Colonic mucosa (tissue), 4 donors: ENCODE measurements at places on chromosomes 5 and 9. TPM values are rescaled to one million over a fixed set of nuclear protein-coding genes. Genes with fewer than 3 reads are reported as not detected.

DNA sequence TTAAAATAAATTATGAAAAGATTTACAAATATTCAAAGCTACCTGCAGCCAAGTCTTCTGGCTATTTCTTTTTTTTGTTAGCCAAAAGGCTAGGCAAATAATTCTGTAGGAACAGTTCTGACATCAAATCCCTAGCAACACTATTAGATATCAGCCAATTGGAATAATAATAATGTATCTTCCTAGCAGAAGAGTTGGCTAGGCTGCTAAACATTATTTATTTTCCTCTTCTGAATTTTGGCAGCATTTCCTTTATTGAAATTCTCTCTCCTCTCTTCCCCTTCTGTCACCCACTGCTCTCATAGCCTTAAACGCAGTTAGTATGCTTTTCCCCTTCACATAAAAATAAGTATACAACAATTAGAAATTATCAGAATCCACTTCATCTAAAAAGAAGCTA lies 42.6 kb downstream of the ZDHHC21 start:
- no peak for DNase-seq

The LMX1B gene
- not detected for total RNA-seq

DNA sequence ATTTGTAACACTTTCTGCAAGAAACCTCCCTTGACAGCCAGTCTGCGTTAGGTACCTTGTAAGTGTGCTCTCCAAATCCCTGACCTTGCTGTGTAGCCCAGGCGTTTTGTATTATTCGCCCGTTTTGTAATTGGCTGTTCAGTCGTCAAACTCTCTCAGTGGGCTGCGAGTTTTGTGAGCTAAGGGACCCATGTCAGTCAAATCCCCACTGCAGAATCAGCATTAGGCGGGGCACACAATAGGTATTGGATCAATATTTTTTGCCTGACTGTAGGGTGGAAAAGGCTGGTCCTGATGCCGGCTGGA lies 665 bp downstream of the DNAJC18 start:
- DNase-seq: no peak

DNA sequence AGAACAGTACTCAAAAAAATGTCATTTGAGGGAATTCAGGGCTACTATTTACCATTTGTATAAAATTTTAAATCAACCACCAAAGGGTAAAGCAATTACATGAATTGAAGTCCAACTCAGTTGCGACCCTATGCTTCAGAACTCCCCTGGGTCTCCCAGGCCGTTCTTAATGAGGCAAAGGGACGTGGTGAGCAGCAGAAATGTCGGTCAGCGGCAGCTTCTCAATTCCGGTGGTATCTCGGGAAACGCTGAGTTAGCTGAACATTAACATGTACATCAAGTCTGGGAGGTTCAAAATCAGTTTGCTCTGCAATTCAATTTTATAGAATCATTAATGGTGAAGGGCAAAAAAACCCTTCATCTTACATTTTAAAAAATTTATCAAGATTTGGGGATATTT lies 173.2 kb downstream of the DIRAS2 start:
- no peak for DNase-seq

The ECSCR gene
- total RNA-seq: 2.2 TPM

The SLC6A18 gene
- not detected for total RNA-seq

DNA sequence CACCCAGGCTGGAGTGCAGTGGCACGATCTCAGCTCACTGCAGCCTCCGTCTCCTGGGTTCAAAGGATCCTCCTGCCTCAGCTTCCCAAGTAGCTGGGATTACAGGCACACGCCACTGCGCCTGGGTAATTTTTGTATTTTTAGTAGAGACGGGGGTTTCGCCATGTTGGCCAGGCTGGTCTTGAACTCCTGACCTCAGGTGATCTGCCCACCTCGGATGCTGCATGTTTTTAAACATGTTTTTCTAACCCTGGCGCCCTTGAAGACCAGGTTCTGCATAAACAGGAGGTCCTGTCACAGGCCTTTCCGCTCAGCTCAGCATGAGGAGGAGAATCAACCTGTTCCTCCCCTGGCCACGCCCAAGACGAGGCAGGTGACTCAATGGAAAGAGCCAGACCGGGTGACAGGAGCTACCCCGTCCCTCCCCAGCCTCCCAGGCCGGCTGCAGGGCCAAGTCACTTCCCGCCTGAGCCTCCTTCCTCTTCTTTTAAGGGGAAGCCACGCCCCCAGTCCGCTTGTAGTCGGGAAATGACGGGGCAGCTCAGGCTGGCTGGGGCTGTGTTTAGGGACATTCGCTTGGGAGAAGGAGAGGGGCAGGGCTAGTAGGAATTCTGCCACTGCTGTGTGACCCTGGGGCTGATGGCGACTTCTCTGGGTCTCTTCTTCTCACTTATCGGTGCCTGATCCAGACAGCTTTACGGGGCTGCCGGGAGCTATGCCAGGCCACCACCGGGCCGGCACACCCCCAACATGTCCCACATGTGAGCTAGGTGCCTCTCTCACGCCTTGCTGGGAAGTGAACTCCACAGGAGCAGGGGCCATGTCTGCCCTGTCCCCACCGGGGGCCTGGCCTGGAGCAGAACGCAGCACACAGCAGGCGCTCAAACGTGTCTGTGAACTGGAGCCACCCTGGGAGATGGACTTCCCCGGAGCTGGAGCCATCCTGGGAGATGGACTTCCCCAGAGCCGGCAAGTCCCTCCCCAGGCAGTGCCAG lies 6.1 kb downstream of the NOTCH1 start:
- peak; percentile 99 for DNase-seq

The LHX3 gene
- not detected for total RNA-seq

The CFAP157 gene
- total RNA-seq: 0.12 TPM

- no peak for DNase-seq
Measured at GRCh38 chr9:135965124-135965756, 4.1 kb upstream of the UBAC1 start.

DNA sequence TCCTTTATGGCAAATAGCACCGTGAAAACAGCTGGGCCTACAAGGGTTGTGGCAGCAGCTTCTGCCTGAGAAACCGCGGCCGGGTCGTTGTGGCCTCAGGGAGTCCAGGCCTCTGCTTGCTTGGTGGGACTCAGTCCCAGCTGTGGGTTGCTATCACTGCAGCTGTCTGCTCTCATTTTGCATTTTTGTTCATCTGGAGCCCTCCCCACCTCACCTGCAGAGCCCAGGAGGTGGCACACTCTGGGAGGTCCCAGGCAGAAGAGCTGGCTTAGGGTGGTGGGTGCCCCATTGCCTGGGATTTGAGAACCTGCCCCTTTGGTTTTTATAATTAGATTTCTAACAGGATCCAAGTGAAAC lies 138.4 kb downstream of the GADD45G start:
- DNase-seq: no peak

GRCh38 chr9:112176524-112176923 lies 1.4 kb upstream of the SUSD1 start:
- DNase-seq: peak; percentile 51

GRCh38 chr5:42005561-42006153 lies 80.6 kb downstream of the FBXO4 start:
- DNase-seq: no peak

The C5orf58 gene
- total RNA-seq: not detected

- DNase-seq: no peak
Measured at GRCh38 chr5:149265597-149265996, 6.1 kb upstream of the AFAP1L1 start.

DNA sequence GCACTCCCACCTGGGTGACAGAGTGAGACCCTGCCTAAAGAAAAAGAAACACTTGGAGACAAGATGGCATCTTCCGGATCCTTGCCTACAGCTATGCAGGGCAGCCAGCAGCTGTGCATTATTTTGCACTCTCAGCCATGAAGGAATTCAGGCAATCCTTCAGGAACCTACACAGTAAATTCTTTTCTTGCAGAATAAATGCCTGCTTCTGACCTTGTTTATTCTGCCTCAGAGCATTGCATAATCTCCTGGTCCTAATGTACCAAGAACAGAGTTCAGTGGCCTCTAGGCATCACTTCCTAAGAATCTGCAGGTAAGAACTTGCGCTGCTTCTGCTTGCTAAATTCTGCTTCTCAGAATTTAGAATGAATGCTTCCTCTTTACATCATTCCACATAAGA lies 16.8 kb downstream of the GLDC start:
- no peak for DNase-seq

The DBN1 gene
- total RNA-seq: 9.3 TPM

- no peak for DNase-seq
Measured at GRCh38 chr5:170235876-170236864, 3.4 kb downstream of the C5orf58 start.

The CCL27 gene
- total RNA-seq: not detected

The SIGMAR1 gene
- 49.6 TPM for total RNA-seq

The SNX18 gene
- 13.4 TPM for total RNA-seq

DNA sequence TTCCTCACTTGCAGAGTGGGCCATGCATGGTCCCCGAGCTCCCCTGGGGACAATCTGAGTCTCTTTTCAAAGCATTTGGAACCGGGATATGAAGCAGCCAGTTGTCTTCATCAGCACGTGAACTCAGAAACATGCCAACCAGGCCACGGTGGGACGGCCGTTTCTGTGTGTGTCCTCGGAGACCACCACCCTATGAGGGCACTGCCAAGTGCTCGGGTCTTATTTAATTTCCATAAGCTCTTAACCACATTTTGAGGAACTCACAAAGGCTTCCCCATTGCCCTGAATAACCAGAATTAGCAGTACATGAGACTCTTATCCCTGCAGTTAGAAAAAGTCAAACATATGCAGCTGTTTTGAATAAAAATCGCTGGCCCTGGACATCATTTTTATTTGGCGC lies 60.1 kb downstream of the OTULIN start:
- no peak for DNase-seq

DNA sequence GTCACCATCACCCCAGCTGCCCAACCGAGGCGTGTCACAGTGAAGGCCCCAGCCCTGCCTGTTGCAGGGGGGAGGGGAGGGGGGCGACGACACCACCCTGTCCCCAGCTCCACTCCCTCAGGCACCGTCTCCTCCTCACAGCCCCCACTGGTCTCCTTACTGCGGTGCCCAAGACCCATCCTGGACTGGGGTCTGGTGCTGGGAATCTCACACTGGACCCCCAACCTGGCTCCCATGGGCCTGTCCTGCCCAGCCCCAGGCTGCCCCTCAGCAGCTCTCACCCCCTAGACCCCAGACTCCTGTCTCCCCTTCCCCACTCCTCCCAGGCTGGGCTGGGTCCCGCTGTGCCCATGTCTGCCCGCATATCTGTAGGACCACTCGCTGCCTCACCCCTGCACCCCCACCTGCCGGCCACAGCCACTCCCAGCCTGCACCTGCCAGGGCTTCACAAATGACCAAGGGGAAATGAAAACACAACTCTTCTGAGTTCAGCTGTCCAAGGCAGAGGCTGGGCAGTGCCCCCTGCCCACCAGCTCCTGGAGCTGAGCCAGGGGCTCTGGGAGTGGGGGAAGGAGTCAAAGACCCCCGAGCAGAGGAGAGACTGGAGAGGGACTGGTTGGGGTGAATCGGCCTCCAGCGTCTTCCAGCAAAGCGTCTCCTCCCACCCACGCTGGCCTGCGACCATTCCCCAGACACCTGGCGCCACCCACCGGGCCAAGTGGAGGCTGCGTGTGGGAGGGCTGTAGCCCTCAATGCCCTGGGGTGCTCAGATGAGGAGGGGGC lies 32.6 kb upstream of the EGFL7 start:
- DNase-seq: peak; percentile 77

GRCh38 chr5:181133083-181133482 lies 2.1 kb upstream of the OR2V1 start:
- no peak for DNase-seq

DNA sequence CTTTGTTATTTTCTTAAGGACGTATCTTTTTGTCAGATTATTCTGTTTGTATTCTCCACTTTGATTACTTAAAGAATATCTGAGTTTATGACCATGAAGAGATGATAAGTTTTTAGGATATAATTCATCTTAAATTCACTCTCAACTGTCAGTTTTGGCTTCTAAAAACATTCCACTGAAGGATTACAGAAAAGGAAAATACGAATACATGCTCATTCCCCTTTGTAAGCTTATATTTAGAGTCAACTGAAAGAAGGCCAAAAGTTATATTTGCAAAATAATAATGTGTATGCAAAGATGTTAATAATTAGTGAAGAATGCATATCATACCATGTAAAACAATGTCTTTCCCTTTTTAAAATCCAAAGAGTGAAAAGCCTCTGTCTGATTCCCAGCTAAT lies 52.5 kb downstream of the ZNF474 start:
- no peak for DNase-seq

The IL5 gene
- not detected for total RNA-seq
